ENCODE measurements at places on chromosomes 6 and 20. TPM values are rescaled to one million over a fixed set of nuclear protein-coding genes. Genes with fewer than 3 reads are reported as not detected.

DNA sequence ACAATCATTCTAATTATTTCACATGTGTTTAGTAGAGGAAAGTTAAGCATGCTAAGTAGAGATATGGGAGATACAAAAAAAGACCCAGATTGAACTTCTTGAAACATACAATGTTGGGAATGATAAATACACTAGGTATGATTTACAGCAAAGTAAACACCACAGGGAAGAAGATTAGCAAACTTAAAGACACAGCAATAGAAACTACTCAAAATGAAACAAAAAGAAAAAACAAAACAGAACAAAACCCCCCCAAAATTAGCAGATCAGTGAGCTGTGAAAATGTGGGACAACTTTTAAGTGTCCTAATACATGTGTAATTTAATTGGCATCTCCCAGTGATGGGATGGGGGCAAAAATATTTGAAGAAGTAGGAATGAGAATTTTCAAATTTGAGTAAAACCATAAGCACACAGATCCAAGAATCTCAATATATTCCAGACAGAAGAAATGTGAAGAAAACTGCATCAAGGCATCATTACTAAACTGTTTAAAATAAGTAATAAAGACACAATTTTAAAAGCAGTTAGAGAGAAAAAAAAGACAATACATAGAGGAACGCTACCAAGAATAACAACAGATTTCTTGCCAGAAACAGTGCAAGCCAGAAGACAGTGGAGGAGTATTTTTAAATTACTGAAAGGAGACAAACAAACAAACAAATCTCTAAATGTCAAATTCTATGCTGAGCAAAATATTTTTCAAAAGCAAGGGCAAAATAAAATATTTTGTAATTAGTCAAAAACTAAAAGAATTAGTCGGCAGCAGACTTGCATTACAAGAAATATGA, 473.7 kb downstream of the QKI start:
- H3K4me3 ChIP-seq = no peak overlapping the region
- H3K27me3 ChIP-seq = no peaks in the 10 kb centered on the region
- H3K27ac ChIP-seq = no peak overlapping the region
- DNase-seq = no peak
- no peaks in the 10 kb centered on the region for H3K4me1 ChIP-seq

GRCh38 chr20:50003253-50003656, 20.5 kb downstream of the SNAI1 start:
- no peak overlapping the region for H3K27ac ChIP-seq
- H3K4me1 ChIP-seq = no peaks in the 10 kb centered on the region
- no peaks in the 10 kb centered on the region for H3K27me3 ChIP-seq

GRCh38 chr6:1789092-1789491, 179.4 kb downstream of the FOXC1 start:
- no peak overlapping the region for H3K4me3 ChIP-seq
- no peak for DNase-seq
- H3K27me3 ChIP-seq = no peaks in the 10 kb centered on the region
- H3K4me1 ChIP-seq = no peaks in the 10 kb centered on the region

DNA sequence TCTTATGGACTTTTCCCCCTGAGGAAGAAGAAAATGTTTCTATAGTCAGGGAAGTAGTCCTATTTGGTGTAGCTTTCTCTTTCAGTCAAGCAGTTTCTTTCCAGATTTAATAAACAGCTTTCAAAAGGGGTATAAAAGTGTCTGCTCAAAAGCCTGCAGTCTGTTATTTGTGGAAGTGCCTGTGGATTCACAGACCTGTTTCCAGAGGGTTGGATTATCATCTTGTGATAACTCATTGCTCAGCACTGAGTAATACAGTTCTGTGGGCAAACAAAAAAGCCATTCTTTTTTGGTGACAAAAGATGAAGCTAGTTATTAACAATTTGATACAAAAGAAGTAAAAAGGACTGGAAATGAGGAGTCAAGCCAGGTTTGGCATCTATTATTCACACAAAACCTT, 358.2 kb upstream of the ID4 start:
- DNase-seq = no peak
- H3K4me1 ChIP-seq = no peaks in the 10 kb centered on the region

GRCh38 chr6:167329014-167329413, 4.1 kb downstream of the TTLL2 start:
- no peak for DNase-seq
- H3K27ac ChIP-seq = no peak overlapping the region
- H3K4me1 ChIP-seq = peaks cover 5% of the 10 kb centered on the region
- no peaks in the 10 kb centered on the region for H3K36me3 ChIP-seq
- no peak overlapping the region for H3K4me3 ChIP-seq
- H3K27me3 ChIP-seq = no peaks in the 10 kb centered on the region

GRCh38 chr6:1383729-1384548, 5.4 kb upstream of the FOXF2 start:
- DNase-seq = peak; percentile 42
- peaks cover 88% of the 10 kb centered on the region for H3K4me1 ChIP-seq
- peak overlapping the region; percentile 0 for H3K4me3 ChIP-seq
- peak overlapping the region; percentile 87 for H3K27ac ChIP-seq
- H3K27me3 ChIP-seq = peaks cover 100% of the 10 kb centered on the region

DNA sequence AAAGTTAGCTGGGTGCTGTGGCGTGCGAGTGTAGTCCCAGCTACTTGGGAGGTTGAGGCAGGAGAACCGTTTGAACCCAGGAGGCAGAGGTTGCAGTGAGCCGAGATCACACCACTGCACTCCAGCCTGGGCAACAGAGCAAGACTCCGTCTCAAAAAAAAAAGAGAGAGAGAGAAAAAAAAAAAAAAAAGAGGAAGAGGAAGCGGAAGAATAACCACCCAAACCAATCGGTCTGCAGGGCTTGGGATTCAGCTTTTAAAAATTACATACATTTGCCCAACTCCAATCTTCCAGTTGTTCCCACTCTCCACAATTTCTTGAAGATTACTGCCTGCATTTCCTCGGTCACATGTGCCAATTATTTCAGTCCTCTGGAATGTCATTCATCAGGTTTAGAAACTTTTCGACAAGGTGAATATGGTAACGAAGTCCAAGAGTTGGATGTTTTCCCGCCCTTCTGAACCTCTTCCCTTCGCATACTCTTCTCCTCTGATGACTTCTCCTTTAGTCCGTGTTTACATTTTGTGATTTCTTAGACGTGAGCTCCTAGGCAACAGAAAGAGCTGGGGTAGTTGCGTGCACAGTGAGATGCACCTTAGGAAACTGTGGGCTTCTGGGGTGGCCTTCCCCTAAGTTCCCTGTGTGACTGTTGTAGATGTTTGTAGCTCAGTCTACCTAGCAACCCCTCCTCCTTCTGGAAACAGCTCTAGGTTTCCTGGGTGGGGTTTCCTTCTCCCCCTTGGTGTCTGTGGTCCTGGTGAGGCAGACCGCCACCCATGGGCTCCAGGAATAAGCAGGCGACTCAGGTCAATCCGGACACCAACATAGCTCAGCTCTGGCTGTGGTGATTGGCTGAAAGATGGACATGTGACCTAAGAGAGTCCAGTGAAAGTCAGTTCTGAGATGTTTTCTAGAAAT, 63.0 kb upstream of the NCOA3 start:
- peak; percentile 79 for DNase-seq
- H3K4me3 ChIP-seq = no peak overlapping the region
- H3K36me3 ChIP-seq = no peaks in the 10 kb centered on the region
- no peaks in the 10 kb centered on the region for H3K27me3 ChIP-seq

- peak overlapping the region; percentile 68 for H3K27ac ChIP-seq
- DNase-seq = peak; percentile 20
- no peaks in the 10 kb centered on the region for H3K27me3 ChIP-seq
- H3K4me3 ChIP-seq = no peak overlapping the region
- no peaks in the 10 kb centered on the region for H3K36me3 ChIP-seq
These were observed 10.4 kb downstream of the SRC start for GRCh38 chr20:37356387-37356786.

- H3K27me3 ChIP-seq = no peaks in the 10 kb centered on the region
- no peaks in the 10 kb centered on the region for H3K4me1 ChIP-seq
- no peak overlapping the region for H3K27ac ChIP-seq
- no peaks in the 10 kb centered on the region for H3K36me3 ChIP-seq
These were observed 103.8 kb downstream of the TMEM242 start for GRCh38 chr6:157219201-157220200.

Gene CFAP206
- 0.18 TPM for total RNA-seq

Gene RFX6
- total RNA-seq = 2.9 TPM
